ENCODE measurements at places on chromosomes 2 and 18. TPM values are rescaled to one million over a fixed set of nuclear protein-coding genes. Genes with fewer than 3 reads are reported as not detected.

The ZAP70 gene
- 954 TPM for total RNA-seq

The ANKRD29 gene
- 0.45 TPM for total RNA-seq

GRCh38 chr2:178449700-178450523 is 1.1 kb downstream of the PRKRA start:
- peaks cover 13% of the 10 kb centered on the region for H3K4me1 ChIP-seq
- peak overlapping the region; percentile 94 for H3K4me3 ChIP-seq
- H3K27me3 ChIP-seq, result no peaks in the 10 kb centered on the region
- peak overlapping the region; percentile 83 for H3K27ac ChIP-seq

- H3K4me3 ChIP-seq, result no peak overlapping the region
- no peak for DNase-seq
- H3K27me3 ChIP-seq, result no peaks in the 10 kb centered on the region
- peaks cover 66% of the 10 kb centered on the region for H3K4me1 ChIP-seq
- H3K36me3 ChIP-seq, result no peaks in the 10 kb centered on the region
These were observed 54.7 kb upstream of the CAB39 start for GRCh38 chr2:230657906-230658305.

DNA sequence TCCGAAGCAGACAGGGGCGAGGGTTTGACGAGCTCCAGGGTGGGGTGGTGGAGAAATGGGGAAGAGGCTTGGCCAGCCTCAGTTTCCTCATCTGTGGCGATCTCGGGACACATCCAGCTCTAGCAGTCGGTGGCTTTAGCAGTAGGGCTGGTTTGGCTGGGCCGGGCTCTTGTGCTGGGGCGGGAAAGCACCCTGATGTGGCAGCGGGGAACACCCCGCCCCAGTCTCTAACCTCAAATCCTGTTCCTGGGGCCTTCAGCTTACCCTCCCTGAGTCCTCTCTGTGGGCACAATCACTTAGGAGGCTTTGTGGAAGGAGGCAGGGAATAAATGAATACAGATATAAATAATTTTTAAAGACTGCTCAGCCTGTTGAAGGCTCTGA is 26.5 kb upstream of the MCFD2 start:
- H3K27me3 ChIP-seq, result no peaks in the 10 kb centered on the region
- peak overlapping the region; percentile 83 for H3K27ac ChIP-seq
- peaks cover 50% of the 10 kb centered on the region for H3K4me1 ChIP-seq
- H3K36me3 ChIP-seq, result peaks cover 2% of the 10 kb centered on the region
- peak; percentile 90 for DNase-seq
- H3K4me3 ChIP-seq, result peak overlapping the region; percentile 59

GRCh38 chr2:102662833-102663232 is 43.5 kb downstream of the SLC9A2 start:
- H3K27me3 ChIP-seq, result peaks cover 3% of the 10 kb centered on the region
- no peaks in the 10 kb centered on the region for H3K36me3 ChIP-seq
- no peak overlapping the region for H3K27ac ChIP-seq
- H3K4me1 ChIP-seq, result no peaks in the 10 kb centered on the region

- H3K4me1 ChIP-seq, result peaks cover 17% of the 10 kb centered on the region
- H3K4me3 ChIP-seq, result no peak overlapping the region
These were observed 30.6 kb upstream of the CEP68 start for GRCh38 chr2:65025453-65026123.

DNA sequence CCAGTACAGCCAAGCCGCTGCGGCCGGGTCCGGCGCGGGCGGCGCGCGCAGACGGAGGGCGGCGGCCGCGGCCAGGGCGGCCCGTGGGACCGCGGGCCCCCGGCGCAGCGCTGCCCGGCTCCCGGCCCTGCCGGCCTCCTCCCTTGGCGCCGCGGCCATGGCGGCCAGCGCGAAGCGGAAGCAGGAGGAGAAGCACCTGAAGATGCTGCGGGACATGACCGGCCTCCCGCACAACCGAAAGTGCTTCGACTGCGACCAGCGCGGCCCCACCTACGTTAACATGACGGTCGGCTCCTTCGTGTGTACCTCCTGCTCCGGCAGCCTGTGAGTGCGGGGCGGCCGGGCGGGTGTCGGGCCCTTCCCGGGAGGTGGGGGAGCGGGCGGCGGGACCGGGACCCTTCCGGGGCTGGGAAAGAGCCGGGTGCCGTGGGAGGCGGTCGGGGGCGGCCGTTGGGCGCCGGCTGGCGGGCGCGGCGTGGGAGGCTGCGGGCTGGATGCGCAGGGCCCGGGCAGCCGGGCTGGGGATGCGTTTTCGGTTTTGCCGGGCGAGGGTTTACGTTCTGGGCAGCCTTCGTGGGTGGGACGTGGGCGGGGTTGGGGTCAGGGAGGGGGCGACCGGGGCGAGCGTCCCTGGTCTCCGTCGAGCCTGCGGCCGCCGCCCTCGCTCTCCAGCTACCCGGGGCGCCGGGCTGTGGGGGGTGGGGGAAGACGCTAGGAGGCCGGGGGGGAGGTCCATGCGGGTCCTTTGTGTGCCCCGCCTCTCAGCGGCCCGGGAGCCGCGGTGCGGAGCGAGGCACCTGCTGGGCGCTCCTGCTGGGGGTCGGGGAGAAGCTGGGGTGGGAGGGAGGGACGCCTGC is 537 bp downstream of the AGFG1 start:
- peaks cover 8% of the 10 kb centered on the region for H3K4me1 ChIP-seq
- peak overlapping the region; percentile 81 for H3K4me3 ChIP-seq
- no peaks in the 10 kb centered on the region for H3K27me3 ChIP-seq
- H3K27ac ChIP-seq, result peak overlapping the region; percentile 71
- peak; percentile 70 for DNase-seq

GRCh38 chr2:27703638-27704341 is 40.1 kb downstream of the SLC4A1AP start:
- H3K4me1 ChIP-seq, result peaks cover 6% of the 10 kb centered on the region
- peak; percentile 92 for DNase-seq
- H3K27ac ChIP-seq, result no peak overlapping the region

GRCh38 chr2:233351423-233351822 is 2.9 kb upstream of the DGKD start:
- no peaks in the 10 kb centered on the region for H3K27me3 ChIP-seq
- no peak overlapping the region for H3K4me3 ChIP-seq
- no peak for DNase-seq
- H3K4me1 ChIP-seq, result peaks cover 59% of the 10 kb centered on the region
- no peak overlapping the region for H3K27ac ChIP-seq

DNA sequence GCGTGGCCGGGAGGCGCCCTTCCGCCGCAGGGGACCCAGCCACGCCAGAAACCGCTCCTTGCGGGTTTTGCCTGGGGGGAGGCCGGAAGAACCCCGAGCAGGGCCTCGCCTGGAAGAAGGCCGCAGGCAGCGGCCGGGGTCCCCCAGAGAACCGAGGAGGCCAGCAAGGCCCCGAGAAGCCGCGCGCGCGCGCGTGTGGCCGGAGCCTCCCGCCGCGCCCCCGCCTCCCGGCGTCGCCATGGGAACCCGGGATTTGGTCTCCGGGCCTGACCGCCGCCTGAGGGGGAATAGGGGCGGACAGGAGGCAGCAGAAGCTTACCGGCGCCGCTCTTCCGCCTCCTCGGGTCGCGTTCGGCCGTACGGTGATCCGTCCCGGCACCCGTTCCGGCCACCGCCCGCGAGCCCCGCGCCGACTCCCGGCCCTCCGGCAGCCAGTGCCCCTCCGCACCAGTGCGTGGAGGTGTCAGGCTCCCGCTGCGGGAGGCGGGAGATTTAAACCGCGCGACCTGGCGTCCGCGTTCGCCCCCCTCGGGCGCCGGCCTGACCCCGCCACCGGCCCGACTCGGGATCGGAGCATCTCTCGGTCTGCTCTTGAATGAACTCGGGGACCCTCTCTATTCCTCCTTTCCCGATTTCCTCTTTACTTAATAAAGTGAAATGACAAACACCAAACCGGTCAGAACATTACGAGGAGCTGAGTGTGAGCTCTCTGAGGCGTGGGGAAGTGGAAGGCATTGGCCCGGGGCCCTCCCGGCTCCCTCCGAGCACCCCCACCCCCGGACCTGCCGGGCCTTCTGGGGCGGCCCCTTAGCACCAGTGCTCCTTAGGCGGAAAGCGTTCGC is at the start of gene ICA1L:
ICA1L (minus strand) TSS at position 467 of the 842 bp plus-strand sequence. CDS start 42,757 bp downstream, outside the sequence.
- H3K4me1 ChIP-seq, result peaks cover 7% of the 10 kb centered on the region
- no peaks in the 10 kb centered on the region for H3K36me3 ChIP-seq
- peak within 1 kb of the TSS; percentile 83 for H3K4me3 ChIP-seq
- DNase-seq, result peak; percentile 44

DNA sequence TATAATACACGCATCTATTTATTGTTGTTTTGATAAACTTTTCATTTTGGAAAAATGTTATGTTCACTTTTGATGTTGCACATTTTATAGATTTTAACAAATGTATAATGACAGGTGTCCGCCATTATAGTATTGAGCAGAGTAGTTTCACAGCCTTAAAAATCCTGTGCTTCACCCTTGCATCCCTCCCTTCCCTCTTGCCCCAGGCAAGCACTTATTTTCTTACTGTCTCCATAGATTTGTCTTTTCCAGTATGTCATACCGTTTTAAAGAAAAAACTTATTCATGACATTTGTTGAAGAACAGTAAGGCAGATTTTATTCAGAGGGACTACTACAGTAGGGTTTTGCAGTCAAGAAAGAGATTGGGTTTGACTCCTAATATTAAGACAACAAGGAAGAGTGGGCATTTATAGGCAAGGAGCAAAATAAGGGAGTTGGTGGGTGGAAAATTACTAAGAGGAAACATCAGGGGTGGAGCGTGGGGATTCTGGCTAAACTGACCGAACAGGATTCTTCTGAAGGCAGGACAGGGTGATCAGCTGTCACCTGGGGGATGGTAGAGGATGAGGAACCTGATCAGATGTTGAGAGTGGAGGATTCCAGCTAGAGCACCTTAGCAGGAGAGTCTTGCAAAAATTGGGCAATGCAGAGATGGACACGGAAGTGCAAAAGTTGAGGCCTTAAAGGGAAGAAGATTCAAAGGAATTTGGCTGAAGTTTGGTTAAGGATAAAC is 108.8 kb downstream of the NCK2 start:
- peaks cover 14% of the 10 kb centered on the region for H3K4me1 ChIP-seq
- DNase-seq, result no peak
- H3K36me3 ChIP-seq, result peaks cover 8% of the 10 kb centered on the region
- no peaks in the 10 kb centered on the region for H3K27me3 ChIP-seq
- no peak overlapping the region for H3K4me3 ChIP-seq

- no peak overlapping the region for H3K27ac ChIP-seq
- no peaks in the 10 kb centered on the region for H3K27me3 ChIP-seq
- no peak for DNase-seq
- H3K4me3 ChIP-seq, result no peak overlapping the region
- peaks cover 14% of the 10 kb centered on the region for H3K4me1 ChIP-seq
- H3K36me3 ChIP-seq, result no peaks in the 10 kb centered on the region
These were observed 76.0 kb downstream of the EPC2 start for GRCh38 chr2:148720501-148721001.

- H3K27ac ChIP-seq, result no peak overlapping the region
- DNase-seq, result no peak
- peaks cover 6% of the 10 kb centered on the region for H3K4me1 ChIP-seq
- H3K27me3 ChIP-seq, result peaks cover 2% of the 10 kb centered on the region
- H3K4me3 ChIP-seq, result no peak overlapping the region
These were observed 18.6 kb upstream of the SKA1 start for GRCh38 chr18:50356036-50356945.

GRCh38 chr2:209501579-209501978 is 77.7 kb downstream of the MAP2 start:
- H3K4me3 ChIP-seq, result no peak overlapping the region
- H3K27ac ChIP-seq, result no peak overlapping the region
- no peaks in the 10 kb centered on the region for H3K4me1 ChIP-seq
- H3K36me3 ChIP-seq, result no peaks in the 10 kb centered on the region
- DNase-seq, result no peak

DNA sequence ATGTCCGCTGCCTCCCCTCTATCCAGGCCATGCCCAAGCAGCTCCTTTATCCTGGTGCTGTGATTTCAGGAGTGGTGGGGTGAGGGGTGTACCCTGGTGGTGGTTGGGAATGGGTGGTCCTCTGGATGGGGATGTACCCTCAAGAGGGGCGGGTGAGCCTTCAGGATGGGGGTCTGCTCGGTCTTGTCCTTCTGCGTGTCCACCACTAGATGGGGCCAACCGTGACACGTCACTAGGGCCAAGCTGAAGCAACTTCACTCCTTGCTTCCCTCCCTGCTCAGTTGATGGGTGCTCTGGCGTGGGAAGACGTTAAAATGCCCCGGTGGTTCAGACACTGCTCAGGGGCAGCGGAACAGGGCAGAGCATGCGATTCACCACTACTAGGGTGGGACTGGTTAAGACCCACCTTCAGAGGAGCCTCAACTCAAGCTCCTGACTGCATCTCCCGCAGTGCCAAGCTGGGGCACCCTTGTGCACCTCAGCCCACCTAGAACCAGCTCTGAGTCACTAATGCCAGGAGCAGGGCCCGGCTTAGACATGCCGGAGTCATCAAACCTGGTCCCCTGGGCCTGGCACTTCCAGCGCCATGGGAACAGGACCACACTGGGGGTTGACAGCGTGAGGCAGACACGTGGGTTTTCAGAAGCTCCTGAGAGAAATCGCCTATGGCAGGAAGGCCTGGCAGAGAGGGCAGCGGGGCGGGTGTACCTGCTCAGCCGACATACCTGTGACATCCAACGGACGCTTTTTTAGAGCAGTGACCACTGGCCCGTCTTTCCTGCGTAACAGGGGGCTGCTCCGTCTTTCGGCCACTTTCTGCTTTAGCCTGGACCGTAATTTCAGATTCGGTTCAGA is 256.7 kb downstream of the HDAC4 start:
- peaks cover 69% of the 10 kb centered on the region for H3K36me3 ChIP-seq
- DNase-seq, result peak; percentile 64
- H3K4me1 ChIP-seq, result peaks cover 3% of the 10 kb centered on the region

- H3K4me1 ChIP-seq, result no peaks in the 10 kb centered on the region
- H3K36me3 ChIP-seq, result no peaks in the 10 kb centered on the region
- no peak for DNase-seq
- H3K4me3 ChIP-seq, result no peak overlapping the region
These were observed 401.5 kb downstream of the CNTNAP5 start for GRCh38 chr2:124426625-124427024.

GRCh38 chr2:29108225-29108624 is 7.0 kb upstream of the CLIP4 start:
- H3K36me3 ChIP-seq, result no peaks in the 10 kb centered on the region
- no peaks in the 10 kb centered on the region for H3K4me1 ChIP-seq
- H3K27ac ChIP-seq, result no peak overlapping the region
- no peak overlapping the region for H3K4me3 ChIP-seq
- DNase-seq, result no peak
